ENCODE measurements at places on chromosomes 13 and 19.

DNA sequence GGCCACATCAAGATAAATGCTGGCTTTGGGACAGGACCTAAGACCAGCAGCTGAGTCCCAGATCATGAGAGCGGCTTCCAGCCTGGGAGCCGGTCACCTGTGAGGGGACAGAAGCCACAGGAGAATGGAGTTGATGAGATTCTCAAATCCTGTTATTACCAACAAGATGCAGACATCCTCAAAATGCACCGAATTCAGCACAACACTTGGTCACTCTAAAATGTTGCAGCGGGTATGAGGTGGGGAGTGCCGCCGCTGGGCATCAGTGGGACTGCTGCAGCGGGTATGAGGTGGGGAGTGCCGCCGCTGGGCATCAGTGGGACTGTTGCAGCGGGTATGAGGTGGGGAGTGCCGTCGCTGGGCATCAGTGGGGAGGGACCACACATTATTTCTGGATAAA lies 21.2 kb downstream of the RANBP3 start:
- no peak for DNase-seq

- DNase-seq, result no peak
Observed at GRCh38 chr13:110636701-110637201, 21.4 kb downstream of the NAXD start.

DNA sequence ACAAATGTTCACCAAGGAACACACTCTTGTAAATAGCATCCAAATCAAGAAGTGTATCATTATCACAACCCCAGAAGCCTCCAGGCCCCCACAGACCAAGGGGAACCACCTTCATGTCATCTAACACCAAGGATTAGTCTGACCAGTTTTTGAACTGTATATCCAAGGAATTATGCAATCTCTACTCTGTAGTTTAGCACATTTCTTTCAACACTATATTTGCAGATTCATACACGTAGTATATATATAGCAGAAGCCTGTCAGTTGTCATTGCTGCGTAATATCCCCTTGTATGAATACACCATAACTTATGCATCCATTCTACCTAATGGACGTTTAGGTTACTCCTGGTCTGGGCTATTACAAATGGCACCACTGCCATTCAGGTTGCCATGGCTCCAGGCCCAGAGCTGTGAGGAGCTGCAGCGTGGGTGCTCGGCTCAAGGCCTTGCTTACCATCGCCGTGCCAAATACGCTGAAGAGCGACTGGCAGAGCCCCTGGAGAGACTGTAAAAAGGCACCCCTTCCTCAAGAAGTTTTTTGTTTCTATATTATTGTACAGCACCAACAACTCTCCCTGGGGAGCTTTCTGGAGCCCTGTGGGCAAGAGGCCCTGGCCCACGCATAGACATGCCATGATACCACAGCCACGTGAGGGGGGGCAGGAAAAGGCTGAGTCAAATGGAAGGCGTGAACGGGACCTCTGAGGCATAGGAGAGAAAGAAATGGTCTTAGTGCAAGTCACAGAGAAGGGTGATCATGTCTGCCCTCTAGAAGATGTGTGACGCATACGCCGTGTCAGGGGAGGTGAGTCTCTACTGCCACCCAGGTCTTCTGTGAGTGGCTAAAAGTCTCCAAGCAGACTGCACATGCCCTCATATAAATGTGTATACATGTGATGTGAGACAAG lies 10.8 kb downstream of the LATS2 start:
- no peak for DNase-seq

- DNase-seq, result no peak
Observed at GRCh38 chr13:20411638-20412342, 113.9 kb downstream of the CRYL1 start.

DNA sequence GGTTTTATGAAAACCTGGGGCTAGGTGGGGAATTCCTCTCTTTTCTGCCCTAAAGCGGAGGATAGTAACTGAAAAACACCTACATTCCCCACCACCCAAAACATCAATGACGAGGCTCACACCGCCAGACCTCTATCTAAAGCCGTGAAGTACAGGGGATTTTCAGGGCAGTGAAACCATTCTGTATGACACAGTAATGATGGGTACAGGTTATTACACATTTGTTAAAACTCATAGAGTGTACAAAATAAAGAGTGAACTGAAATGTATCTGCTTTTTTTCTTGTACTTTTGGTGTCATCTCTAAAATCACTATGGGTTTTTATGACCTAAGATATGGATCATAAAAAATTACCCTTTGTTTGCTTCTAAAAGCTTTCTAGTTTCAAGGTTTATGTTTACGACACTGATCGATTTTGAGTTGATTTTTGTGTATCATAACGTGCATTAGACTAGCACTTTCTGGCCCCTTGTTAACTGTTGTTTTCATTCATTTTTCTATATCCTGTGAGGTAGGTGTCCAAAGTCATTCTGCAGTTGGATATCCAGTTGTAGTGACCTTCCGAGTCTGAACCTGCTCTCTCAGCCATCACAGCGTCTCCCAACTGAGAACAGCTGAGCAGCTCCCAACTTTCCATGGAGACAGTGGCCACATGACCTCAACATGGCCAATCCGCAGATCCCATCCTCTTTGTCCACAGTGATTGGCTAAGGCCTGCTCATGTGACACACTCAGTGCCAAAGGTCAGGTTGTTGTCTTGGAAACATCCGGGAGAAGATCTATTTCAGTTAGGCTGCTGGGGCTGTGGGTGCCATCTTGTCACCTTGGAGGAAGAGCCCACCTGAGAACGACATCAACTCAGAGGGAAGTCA lies 10.3 kb downstream of the MBD3L2B start:
- no peak for DNase-seq

- no peak for DNase-seq
Observed at GRCh38 chr19:50430888-50431342, 1.8 kb upstream of the MYBPC2 start.

- DNase-seq, result no peak
Observed at GRCh38 chr13:105530468-105530867, 1005.0 kb downstream of the EFNB2 start.

DNA sequence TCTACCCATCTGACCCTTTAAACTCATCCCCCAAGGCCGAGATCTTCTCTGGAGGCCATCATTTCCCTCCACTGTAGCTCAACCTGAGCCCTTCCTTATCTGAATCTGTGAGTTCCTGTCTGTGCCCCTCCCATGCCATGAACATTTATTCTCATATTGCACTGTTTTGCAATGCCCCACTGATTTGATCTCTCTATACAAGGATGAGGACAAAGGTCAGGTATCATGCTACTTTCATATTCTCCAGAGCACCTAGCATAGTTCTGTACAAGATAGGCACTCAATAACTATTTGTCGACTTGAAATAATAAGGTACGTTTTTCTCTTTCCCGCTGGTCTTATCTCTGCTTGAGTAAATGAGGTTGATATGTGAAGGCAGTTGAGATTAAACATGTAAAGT lies 135.5 kb downstream of the KLF5 start:
- no peak for DNase-seq

- DNase-seq, result no peak
Observed at GRCh38 chr19:50780753-50781435, 9.3 kb upstream of the ACP4 start.

DNA sequence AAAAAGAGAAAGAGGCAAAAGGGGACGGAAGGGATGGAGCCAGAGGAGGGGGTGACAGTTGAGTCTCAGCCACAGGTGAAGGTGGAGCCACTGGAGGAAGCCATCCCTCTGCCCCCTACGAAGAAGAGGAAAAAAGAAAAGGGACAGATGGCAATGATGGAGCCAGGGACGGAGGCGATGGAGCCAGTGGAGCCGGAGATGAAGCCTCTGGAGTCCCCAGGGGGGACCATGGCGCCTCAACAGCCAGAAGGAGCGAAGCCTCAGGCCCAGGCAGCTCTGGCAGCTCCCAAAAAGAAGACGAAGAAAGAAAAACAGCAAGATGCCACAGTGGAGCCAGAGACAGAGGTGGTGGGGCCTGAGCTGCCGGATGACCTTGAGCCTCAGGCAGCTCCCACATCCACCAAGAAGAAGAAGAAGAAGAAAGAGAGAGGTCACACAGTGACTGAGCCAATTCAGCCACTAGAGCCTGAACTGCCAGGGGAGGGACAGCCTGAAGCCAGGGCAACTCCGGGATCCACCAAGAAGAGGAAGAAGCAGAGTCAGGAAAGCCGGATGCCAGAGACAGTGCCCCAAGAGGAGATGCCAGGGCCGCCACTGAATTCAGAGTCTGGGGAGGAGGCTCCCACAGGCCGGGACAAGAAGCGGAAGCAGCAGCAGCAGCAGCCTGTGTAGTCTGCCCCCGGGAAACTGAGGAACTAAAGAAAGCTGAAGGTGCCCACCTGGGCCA lies 2.5 kb downstream of the POLR1G start:
- DNase-seq, result no peak

- DNase-seq, result no peak
Observed at GRCh38 chr19:22257381-22257780, 28.9 kb upstream of the ZNF729 start.

DNA sequence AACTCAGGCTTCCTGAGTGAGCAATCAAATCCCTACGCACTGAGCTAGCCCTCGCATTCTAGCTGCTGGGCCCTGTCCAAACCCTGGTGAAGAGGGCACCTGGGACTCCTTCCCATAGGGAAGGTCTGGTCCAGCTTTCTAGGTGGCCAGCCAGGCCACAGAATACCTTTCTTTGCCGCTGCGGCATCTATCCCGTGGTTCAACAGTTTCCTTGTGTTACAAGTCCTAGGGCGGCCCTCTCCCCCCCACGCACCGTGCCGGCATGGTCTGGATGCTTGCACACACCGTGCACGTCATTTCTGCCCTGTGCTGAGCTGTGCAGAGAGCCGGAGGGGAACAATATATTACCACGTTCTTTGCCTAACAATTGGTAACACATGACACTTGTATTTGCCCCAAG lies 164.6 kb upstream of the TSHZ3 start:
- DNase-seq, result no peak

- DNase-seq, result no peak
Observed at GRCh38 chr13:33180122-33180804, 105.3 kb downstream of the STARD13 start.

- no peak for DNase-seq
Observed at GRCh38 chr19:45071545-45071938, 4.7 kb downstream of the ZNF296 start.

- no peak for DNase-seq
Observed at GRCh38 chr19:38376576-38376975, 2.2 kb downstream of the PSMD8 start.

DNA sequence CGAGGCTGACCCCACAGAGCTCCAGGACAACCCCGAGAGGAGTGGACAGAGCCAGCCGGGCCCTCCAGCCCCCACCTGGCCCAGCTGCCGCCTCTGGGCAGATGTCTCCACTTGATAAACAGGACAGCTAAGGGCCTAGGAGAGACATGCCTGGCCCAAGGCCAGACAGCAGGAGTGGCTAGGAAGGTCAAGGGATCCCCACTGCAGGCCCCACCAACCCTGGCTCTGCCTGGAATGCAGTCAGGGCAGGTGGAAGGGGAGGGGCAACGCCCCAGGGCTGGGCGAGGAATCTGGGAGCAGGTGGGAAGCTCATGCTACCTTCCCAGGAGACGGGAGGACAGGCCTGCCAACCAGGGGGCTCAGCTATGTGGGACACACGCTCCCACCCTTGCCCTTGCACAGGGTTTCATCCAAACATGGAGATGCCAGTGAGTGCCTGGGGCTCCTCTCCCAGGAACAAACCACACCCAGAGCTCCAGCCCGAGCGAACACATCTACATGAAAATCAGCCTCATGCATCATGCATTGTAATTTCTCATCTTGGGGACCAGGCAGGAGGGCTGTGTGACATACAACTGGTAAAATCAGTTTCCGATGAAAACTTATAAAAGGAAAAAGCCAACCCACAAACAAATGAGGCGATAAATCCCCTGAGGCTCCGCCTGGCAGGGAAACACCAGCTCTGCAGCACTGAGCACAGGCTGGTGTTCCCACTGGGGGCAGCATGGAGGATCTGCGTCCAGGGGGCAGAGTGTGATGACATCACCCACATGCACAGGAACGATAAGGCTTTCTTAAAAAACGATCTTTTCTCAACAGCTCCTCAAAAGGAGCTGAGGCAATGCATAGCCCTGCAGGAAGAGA lies 25.0 kb downstream of the SH3GL1 start:
- no peak for DNase-seq

DNA sequence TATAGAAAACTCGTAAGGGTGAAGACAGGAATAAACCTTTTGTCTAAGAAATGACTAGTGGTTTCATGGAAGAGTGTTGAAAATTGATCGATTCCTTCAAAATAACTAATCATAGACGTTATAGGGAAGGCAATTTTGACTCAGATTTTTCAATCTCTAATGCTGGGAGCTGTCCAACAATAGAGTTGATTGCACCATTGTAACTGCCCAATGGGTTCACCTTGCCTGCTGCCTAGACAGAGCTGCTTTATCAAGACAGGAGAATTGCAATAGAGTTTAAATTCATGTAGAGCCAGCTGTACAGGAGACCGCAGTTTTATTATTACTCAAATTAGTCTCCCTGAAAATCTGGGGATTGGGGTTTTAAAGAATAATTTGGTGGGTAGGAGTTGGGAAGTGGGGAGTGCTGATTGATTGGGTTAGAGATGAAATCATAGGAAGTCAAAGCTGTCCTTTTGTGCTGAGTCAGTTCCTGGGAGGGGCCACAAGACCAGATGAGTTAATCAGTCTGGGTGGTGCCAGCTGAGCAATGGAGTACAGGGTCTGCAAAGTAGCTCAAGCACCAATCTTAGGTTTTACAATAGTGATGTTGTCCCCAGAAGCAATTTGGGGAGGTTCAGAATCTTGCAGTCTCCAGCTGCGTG lies 16.8 kb upstream of the ADGRE2 start:
- DNase-seq, result no peak

DNA sequence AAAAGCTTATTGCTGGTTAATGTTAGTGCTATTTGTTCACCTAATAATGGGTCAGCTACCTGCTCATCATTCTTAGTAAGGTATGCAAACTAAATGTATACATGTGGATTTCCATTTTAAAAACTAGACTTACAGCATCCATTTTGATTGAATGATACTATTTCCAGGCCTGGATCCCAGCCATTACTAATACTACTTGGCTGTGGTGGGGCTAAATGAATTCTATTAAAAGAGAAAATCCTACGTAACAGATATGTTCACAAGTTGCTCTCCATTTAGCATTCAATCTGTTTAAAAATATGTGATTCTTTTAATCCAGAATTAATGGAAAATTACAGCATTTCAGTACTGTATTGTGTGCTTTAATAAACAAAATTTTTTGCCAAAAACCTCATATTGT lies 169.4 kb upstream of the MIR17HG start:
- DNase-seq, result no peak

DNA sequence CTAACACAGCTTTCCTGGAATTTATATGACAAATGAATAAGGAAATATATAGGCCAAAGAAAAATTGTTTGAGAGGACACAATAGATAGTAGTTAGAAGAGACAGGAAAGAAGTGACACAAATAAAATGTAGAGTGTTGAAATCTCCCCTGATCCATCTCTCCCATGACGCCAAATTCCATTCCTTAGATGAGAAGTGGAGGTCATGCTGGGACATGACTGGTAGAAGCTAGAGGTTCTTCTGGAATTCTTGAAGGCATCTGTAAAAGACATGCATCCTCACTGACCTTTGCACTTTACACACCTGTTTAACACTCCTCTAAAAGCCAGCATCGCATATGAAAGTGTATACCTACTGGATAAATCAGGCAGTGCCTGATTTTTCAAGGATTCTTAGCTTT lies 67.8 kb downstream of the DGKH start:
- DNase-seq, result no peak

Data from renal cortex interstitium (tissue), 15 donors.